ENCODE measurements at places on chromosomes 5 and 9.

DNA sequence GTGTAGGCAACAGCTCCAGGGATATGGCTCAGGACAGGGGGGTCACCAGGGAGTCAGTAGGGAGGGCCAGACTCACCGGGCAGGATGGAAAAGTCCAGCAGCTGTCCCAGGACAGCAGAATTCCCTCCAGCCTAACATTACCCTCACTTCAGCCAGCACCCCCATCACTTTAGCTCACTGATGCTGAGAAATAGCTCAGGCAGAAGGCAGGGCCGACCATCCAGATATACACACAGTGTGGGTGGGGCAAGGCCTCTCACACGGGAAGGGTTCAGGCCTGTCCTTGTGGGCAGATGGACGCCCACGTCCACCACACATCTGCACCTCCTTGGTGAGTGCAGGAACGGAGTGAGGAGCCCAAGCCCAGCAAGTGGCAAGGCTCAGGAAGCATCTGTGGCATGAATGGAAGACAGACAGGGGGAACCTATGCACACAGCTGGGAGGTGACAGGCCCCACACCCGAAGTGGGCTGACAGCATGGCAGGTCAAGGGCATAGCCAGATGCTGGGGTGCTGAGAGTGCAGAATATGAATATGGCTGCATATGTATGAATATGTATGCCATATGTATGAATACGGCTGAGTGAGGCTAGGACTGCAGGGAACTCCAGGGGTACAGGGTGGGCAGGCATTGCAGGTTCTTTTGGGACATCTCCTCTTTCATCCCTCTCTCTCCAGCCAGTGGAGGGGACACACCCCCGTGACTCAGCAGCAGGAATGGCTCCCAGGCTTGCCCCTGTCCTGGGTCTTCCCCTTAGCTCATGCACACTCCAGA, 17.0 kb downstream of the BICD2 start:
- no peak for DNase-seq

DNA sequence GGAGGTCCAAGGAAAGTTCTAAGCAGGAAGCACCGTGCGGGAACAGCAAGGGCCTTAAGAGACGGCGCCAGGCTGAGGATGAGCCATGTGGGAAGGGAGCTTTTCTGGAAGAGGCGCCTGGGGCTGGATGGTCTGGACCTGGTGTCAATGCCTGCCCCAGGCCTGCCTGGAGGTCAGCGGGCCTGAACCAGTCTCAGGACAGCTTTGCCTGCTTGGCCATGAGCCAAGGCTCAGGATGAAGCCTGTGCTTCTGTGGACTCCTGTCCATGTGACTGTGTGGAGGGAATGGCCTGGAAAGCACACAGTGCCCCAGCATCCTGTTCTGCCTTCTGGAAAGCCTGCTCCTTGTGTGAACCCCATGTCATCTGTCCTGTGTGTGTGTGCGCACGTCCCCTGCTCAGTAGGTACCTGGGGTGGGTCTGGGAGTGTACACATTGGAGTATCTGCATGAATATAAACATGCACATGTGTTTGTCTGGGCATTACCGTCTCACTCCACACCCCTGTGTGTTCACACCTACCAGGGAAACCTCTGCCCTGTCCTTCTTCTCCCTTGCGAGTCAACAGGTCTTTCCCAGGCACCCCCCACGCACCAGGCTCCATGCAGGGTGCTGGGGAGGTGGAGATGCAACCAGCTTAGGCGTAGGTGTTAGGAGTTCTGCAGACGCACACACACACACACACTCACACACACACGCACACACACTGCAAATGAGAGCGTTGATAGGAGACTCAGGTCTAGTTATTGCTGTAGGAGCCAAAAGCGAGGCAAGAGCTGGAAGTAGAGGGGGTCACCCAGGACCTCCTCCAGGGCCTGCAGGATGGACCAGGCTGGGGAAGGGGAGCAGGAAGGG, 24.8 kb downstream of the DAB2IP start:
- DNase-seq, result no peak

DNA sequence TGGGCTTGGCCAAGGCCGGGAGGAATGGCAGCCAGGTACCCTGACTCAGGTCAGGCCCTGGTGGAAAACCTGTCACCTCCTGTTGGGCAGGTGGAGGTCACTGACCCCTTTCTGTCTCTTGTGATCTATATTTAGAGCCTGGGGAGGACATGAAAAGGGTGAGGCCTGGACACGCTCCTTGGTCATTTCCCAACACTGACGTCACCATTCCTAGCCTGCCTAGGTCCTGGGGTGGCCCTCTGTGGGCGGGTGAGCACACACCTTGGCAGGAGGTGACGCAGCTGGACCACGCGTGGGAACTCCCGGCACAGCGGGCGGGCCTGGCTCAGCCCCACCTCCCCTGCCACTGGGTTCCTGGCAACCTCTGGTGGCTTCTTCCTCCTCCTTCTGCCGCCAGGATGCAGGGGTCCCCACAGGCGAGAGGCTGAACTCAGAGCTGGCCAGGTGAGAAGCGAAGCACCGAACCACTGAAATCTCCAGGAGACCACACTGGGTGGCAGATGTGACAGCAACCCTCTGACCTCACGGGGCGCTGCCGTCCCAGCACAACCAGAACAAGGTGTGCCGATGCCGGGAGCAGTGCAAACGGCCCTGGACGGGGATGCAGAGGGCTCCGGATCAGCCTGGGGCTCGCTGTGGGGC, 6.4 kb upstream of the RALGDS start:
- no peak for DNase-seq

GRCh38 chr9:118575341-118576070, 793.7 kb downstream of the BRINP1 start:
- DNase-seq, result no peak

DNA sequence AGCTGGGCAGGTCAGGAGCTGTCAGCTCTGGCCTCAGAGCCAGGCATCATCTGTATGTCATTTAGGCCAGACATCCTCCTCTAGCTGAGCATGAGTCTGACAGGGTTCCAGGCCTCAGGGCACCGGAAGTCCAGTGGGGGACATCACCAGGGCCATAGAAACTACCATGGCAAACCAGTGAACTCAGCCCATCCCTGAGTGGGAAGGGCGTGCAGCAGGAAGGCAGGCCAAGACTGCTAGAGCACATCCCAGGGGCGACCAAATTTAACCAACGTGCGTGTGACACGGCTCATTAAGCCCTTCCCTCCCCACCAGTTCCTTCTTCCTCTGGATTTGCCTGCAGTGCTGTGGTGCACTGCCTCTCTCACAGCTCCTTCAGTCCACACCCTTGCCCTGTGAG, 75.9 kb downstream of the COL27A1 start:
- no peak for DNase-seq

- no peak for DNase-seq
Observed at GRCh38 chr5:179825655-179826182, 5.0 kb downstream of the SQSTM1 start.

DNA sequence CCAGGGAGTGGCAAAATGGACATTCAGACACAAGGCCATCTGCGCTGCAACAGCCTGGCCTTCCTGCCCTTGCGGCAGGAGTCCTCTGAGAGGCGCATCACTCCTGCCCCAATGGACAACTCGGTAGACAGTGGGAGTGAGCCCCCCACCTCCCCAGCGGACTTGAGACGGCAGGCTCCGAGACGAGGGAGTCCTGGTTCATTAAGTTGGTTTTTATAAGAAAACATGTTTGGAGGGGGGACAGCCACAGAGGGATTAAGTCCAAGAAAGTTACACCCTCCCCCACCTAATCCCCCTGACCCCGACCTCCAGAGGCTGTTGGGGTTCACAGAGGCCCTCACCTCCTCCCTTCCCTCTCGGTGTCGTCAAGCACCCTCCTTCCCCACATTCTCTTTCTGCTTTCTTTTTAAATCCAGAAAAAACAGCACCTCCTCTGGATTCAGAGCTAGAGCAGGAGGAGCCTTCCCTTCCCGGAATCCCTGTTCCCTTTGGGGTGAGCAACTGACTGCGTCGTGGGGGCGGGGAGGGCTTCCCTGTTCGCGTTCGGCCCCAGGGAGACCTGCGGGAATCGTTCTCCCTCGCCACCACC, 1.8 kb upstream of the EGR1 start:
- no peak for DNase-seq

DNA sequence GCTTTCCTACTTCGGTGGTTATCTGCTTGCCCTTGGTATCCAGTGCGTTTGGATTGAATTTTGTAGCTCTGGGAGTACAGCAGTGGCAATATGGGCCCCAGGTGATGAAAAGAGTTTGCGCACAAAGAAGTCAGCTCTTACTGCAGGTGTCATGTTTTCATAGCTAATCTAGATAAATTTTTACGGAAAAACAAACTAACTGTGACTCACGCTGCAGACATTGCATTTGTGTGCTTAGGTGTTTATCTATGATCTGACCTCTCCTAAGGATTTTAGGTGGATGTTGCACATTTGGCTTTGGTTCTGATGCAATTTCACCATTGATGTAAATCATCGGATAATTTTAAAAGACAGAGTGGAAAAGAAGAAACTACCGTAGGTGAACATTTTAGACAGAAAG, 92.1 kb downstream of the VCAN start:
- DNase-seq, result no peak

DNA sequence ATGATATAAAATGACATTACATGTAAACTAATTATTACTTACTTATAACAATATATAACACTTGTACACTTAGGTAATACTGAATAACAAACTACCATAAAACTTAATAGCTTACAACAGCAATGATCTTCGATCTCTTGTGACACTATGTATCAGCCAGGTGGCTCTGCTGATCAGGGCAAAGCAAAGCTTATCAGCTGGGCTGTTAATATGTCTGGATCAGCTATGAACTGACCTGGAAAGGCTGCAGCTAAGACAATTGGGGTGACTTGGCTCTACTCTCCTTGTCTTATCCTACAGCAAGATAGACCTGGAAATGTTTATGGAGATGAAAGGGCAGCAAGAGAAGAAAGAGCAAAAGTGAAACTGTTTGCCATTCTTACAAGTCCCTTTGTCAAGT, 511.3 kb downstream of the TLR4 start:
- no peak for DNase-seq

GRCh38 chr5:121525706-121526105, 326.0 kb upstream of the FTMT start:
- no peak for DNase-seq

DNA sequence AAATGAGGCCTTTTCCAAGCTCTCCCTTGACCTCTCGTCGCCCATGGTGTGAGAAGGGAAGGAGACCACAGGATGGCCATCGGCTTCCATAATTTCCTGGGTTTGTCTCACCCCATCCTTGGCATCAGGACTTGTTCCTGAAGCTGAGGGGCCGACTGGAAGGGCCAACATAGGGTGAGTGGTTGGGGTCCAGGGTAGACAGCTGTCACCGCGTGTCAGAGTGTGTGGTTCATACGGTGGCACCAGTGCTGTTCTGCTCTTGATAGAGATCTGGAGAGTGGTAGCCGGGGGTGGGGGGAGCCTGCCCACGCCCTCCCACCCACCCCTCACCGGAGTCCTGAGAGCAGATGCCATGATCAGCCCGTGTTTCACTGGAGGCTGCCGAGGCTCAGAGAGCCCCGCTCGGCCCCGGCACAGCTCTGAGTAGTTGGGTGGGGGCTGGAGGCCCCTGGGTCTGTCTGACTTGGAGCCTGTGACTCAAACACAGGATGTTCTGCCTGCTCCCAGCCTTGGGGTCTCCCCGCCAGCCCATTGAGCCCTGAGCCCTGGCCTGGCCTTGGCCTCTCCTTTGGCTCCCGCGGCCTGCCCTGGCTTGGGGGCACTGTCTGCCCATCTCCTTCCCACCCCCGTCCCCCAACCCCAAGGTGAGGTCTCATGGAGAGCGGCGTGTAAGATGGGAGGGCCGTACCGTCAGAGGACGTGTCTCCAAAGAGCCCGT, 53.1 kb upstream of the IER5L start:
- DNase-seq, result no peak

DNA sequence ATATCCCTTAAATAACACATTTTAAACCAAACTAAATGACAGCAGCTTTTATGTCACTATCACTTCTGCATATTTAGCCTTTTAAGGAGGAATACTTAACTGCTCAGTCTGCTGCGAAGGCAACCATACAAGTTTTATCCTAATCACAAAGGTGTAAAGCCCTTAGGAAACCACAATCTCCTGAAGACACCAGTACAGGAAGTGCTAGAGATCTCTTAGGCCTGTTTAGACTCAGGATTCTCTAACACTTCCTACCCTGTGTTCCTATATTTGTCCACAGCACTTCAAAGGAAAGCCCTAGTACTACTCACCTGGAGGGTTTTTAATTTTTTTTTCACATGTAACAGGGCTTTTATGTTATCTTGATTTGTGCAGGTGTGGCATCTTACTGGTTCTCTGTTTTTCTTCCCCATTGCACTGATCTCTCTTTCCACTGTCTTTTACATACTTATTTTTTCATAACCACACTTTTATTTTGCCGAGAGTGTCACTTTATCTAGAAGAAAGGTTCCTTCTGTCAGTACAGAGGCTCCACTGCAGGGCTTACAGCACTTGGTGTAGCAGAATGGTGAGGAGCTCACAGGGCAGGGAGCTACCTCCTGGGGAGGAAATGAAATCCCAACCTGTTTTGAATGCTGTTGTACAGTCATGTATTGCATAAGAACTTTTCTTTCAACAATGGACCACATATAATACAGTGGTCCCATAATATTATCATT, 1060.6 kb upstream of the ACO1 start:
- DNase-seq, result no peak

GRCh38 chr5:148408092-148408491, 24.3 kb downstream of the FBXO38 start:
- DNase-seq, result no peak

DNA sequence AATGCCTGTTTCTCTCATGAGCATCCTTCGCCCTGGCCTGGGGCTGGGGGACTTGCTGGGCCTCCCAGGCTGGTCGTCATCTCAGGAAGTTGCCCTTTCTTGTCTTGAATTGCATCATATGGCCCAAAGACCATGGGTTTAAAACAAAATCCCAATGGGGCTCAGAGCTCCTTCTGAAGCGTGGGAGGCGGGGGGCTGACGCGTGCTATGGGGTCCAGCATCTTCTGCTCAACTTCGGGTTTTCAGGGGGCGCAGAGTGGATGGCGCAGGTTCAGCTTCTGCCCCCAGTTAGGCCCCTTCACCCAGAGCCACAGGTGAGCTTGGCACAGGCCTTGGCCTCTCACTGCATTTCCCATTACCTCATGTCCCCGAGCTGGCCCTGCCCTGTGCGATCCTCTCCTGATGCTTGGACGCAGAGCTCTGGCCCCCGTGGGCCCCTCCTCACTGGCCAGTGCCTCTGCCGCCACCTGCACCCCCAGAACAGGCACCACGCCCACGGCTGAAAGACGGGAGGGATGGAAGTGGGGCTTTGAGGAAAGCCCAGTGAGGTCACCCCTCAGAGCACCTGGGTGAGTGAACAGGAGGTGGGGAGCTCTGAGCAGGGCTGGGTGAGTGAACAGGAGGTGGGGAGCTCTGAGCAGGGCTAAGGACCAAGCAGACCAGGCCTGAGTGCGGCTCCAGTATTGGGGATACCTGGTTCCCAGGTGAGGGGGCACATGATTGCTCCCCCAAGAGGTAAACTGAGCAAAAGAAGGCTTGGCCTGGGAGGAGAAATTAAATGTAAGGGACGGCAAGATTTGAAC, 56.0 kb downstream of the TRIP13 start:
- no peak for DNase-seq

GRCh38 chr5:172380987-172381643, 73.2 kb downstream of the SH3PXD2B start:
- DNase-seq, result no peak

GRCh38 chr9:98378794-98379193, 123.3 kb upstream of the TBC1D2 start:
- DNase-seq, result no peak
